Activated T-cell treated with anti-CD3 and anti-CD28 coated beads for 24 hours (primary cell): ENCODE measurements at places on chromosomes 4 and X.

- no peak for DNase-seq
Measured at GRCh38 chr4:140037353-140038030, 116.5 kb downstream of the MAML3 start.

DNA sequence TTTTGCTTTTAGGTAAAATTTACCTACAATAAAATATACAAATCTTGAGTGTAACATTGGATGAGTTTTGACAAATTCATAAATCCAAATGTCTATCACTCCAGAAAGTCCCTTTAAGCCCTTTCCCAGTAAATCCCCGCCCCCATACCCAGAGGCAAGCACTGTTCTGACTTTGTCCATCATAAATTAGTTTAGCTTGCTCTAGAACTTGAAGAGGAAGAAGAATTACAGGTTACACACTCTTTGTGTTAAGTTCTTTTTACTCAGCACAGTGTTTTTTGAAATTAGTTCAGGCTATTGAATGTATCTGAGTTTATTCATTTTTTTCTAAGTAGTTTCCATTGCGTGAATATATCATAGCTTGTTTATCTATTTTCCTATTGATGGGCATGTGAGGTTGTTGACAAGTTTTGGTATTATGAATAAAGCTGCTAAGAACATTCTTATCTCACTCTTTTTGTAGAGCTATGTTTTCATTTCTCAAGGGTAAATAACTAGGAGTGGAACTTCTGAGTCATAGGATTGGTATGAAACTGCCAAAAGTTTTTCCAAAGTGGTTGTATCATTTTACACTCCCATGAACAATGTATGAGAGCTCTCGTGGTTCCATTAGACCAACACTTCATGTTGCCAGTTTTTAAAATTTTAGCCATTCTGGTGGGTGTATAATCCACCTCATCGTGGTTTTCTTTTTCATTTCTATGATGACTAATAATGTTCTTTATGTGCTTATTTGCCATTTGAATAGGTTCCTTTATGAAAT is 22.4 kb upstream of the HPSE start:
- no peak for DNase-seq

- DNase-seq = no peak
Measured at GRCh38 chrX:134174859-134175258, 62.1 kb upstream of the CCDC160 start.

GRCh38 chr4:140187316-140187695 is 33.3 kb upstream of the MAML3 start:
- DNase-seq = no peak

GRCh38 chr4:139988863-139989765 is 164.9 kb downstream of the MAML3 start:
- DNase-seq = peak; percentile 45

DNA sequence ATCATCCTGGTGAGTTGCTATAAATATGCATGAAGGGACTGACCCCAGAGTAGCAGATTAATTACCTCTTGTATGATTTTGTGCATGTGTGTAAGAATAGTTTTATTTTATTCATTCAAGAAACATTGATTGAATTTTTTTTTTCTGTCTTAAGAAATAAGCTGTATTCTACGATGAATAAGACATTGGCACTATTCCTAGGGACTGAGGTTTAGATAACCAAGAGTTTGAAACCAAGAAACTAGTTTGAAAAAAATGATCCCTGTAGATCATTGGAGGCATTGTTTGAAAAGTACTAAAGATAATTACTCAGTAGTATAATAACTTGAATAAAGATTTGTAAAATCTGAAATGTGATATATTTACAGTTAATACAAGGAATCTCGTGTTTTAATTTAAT is 1086.9 kb downstream of the PCDH7 start:
- DNase-seq = no peak

DNA sequence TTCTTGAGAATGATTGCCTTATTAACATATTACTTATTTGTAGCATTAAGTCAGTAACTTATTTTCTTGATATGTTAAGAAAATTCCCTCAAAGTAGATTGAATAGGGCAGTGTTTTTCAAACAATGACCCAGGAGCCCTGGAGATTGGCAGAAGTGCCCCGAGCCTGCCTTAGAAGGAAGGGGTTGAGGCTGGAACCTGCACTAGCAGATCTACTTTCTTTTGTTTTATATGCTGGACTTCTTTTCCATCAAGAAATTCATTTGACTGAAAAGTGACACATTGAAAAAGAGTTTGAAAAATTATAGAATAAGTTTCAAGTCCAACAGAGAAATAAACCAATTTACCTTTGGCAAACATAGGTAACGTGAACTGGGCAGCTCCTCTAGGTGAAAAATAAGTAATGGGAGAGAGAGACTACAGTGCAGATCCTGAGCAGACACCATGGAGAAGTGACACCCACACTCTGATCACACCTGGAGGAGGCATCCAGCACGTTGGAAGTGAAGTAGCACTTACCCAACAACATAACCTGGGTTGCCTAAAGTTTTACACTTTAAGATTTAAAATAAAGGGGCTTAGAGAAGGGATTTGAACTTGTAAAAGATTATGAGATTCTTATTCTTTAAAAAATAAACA is 18.6 kb downstream of the ARSJ start:
- no peak for DNase-seq
